ENCODE measurements at places on chromosomes 11 and 22.

DNA sequence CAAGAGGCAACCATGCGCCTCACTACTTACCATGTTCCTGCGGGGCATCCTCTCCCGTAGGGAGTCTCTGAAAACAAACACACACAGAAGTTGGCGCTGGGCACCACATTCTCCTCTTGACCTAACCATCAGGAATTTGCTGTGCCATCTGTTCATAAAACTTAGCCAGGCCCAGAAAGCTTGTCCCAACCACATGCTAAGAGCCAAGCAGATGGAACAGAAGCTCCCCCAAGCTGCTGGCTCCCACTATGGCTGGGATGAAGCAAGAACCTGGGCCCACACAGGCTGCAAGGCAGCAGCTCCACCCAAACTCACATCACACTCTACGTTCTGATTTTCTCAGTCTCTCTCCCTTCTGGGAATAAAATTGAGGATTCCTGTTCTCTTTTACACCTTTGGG is 17.4 kb downstream of the HPS4 start:
- DNase-seq: no peak

GRCh38 chr11:75152090-75152489 is 1.2 kb downstream of the SLCO2B1 start:
- DNase-seq: no peak

GRCh38 chr11:64970731-64971151 is 1.2 kb downstream of the MAJIN start:
- no peak for DNase-seq

DNA sequence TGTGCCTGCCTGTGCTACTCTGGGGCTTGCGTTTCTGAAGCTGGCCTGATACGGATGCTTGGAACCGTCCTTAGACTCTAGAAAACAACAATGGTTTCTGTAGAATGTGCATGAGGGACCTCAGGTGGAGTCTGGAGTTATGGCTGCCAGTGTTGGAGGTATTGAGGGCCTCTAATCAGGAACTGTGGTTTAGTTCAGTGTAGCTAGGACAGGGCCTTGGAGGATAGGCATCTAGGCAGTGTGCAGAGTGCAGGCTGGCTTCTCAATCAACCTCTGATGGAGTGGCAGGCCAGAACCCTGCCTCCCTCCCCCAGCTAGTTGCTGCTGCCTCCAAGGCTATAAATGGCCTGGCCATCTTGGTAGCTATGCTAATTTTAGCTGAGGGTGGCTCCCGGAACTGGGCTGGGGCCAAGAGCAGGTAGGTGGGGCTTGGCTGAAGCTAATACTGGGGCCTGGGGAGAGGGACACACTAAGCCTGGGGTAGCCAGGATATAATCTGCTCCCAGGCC is 4.0 kb downstream of the STIM1 start:
- DNase-seq: no peak

DNA sequence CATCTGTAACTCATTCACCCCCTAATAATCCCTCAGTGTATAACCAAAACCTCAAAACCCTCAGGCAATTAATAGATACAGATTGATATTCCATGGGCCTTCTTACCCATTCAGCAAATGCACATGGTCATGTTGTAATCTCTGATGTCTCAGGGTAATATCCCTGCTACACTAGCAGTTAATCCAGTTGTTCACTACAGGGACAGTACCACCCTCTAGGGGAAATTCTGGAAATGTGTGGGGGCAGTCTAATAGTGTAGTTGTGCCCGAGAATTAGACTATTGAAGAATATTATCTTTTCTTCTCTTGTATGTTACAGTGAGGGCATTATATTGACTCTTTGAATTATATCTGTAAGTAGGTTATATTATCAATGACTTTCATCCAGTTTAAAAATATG is 175.4 kb downstream of the CWF19L2 start:
- DNase-seq: no peak

DNA sequence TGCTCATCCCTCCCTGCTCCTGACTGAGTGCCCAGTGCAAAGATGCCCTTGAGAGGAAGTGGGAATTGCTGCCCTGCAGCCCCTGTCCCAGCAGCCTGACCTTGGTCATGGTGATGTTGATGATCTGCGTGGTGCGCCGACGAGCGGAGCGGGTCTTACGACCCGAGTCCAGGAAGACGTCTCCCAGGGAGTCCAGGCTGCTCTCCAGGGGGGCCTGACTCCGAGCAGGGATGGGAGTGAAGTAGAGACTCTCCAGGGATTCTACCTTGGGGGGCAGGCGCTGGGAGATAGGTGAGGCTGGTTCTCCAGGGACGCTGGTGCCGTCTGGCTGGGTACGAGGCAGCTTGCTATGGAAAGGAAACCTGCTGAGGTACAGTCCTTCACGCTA is 8.4 kb downstream of the IL18BP start:
- no peak for DNase-seq

GRCh38 chr22:28873183-28873963 is 10.0 kb upstream of the ZNRF3 start:
- no peak for DNase-seq

GRCh38 chr11:76579056-76579751 is 91.3 kb downstream of the LRRC32 start:
- no peak for DNase-seq

DNA sequence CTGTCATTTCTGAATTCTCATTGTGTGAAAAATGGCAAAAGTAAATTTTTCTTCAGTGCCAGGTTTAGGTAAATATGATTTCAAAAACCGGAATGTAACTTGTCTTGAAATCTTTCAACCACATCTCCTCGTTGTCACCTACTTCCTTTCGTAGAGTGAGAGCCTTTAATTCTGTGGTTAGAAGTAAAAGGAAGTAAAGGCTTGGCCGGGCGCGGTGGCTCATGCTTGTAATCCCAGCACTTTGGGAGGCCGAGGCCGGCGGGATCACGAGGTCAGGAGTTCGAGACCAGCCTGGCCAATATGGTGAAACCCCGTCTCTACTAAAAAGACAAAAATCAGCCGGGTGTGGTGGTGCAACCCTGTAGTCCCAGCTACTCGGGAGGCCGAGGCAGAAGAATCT is 29.8 kb downstream of the SGSM3 start:
- DNase-seq: peak; percentile 60

GRCh38 chr11:97557399-97557798 is 1167.6 kb downstream of the JRKL start:
- DNase-seq: no peak

GRCh38 chr11:123616505-123617198 is 37.8 kb downstream of the SCN3B start:
- no peak for DNase-seq

DNA sequence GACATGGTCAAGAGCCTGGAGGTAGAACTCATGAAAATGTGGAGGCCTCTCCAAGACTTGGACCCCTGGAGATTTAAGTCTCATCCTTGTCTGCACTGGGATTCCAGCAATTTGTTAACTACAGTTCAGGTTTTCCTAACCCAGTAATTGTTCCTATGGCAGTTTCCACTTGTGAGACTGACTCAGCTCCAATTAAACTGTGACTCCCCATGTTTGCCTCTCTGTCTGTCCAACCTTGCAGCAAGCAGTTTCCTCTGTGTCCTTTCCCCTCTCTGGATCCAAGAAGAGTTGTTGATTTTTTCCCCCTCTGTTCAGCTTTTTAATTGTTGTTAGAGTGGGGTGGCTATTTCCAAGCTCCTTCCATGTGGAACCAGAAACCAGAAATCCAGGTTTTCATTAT is 16.2 kb upstream of the ARHGAP20 start:
- no peak for DNase-seq

DNA sequence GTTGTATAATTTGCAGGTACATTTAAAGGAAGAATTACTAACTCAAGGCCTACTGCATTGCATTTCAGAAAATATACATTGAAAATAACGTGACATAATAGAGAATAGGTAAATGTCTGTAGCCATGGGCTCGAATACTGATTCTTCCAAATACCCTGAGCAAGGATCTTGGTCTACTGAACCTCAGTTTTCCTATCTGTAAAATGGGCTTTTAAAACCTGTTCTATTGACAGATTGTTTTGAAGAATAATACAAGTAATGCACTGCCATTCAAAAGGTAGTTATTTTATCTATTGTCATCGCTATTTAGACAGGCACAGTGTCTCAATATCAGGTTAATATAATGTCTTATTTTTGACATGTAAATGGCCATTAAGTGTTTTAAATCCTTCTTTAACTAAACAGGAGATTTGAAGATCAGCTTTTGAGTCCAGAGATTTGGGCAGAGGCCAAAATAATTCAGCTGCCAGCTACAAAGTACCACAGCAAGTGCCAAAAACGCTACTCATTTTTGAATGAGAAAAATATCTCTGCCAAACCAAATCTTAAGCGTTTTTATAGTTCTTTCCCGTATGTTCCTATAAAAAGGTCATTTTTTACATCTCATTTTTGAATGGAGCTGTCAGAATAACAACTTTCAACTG is 56.7 kb downstream of the CTSC start:
- DNase-seq: no peak

GRCh38 chr11:57547854-57548377 is 10.5 kb downstream of the SMTNL1 start:
- DNase-seq: no peak

DNA sequence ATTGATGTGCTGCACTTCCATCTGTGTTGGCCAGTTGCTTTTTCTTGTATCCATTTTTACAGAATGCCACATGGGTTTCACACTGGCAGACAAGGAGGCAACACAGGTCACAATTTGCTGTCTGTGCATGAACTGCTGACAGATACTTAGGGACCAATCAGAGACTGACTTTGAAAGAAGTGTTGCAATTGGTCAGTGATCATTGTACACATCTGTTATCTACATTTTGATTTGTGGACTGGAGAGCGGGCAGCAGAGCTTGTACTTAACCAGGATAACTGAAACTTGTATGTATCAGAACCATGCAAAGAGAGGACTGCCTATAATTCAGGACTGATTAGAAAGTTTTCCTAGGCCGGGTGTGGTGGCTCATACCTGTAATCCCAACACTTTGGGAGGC is 21.8 kb downstream of the PRR5 start:
- no peak for DNase-seq

- DNase-seq: no peak
Observed at GRCh38 chr11:20066013-20066782, 94.1 kb downstream of the DBX1 start.

DNA sequence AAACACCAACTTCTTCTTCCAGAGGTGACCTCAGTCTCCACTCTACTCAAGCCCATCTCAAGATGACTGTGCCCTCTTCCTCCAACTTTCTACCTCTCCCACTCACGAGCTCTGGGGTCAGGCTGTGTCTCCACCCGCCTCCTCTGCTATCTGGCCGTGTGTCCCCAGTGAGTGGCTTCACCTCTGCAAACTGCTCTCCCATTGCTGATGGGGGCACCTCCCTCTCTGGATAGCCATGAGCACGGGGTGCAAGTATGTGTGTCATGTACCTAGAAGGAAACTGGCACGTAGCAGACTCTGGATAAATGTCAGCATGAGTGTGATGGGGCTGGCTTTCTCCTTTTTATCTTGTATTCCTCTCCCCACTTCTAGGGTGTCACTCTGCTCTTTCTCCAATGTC is 18.3 kb upstream of the RAC2 start:
- DNase-seq: no peak

GRCh38 chr11:12695873-12696272 is 21.7 kb downstream of the TEAD1 start:
- no peak for DNase-seq

DNA sequence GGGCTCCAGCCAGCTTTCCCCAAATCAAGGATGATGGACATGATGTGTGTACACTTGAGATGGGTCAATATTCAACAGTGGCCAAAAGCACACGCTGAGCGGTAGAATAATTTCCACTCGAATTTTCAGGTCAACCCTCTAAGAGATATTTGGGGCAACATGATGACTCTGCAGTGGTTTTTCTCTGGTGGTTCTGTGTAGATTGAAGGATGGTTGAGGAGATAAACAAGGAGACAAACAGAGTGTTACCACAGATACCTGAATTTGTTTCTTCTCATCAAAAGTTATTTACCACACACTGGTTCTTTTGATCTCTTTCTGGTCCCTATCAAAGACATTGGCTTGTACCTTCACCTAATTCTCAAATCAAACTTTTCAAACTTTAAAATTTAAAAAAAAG is 242.0 kb downstream of the ETS1 start:
- no peak for DNase-seq

- no peak for DNase-seq
Observed at GRCh38 chr11:99370549-99371216, 349.9 kb downstream of the CNTN5 start.

DNA sequence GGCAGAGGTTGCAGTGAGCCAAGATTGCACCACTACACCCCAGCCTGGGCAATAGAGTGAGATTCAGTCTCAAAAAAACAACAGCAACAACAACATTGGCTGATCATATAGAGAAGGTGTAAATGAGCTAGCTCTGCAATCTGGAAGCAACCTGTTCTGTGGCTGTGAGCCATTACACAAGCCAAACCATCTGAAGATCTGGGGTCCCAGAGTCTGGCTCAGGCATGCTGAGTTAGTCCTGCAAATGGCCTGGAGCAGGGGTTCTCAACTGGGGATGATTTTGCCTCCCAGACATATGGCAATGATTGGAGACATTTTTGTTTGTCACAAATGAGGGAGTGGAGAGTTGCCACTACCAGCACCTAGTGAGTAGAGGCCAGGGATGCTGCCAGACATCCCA is 42.3 kb upstream of the RAB1B start:
- no peak for DNase-seq

- DNase-seq: no peak
Observed at GRCh38 chr11:41660585-41660984, 201.1 kb upstream of the LRRC4C start.

DNA sequence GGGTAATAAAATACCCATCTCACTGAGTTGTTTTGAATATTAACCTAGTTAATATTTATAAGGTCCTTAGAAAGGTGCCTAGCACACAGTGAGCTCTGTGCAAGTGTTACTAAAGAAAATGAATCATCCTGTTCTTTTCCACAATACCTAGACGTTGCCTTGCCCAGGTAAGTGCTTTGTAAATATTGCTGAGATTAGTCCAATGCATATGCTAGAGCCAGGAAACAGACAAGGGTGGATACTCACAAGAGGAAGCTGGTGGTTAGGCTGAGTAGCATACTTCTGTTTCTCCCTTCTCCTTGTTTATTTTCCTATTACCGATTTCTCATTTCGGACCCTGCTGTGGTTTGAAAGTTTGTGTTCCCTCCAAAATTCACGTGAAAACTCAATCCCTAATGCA is 58.1 kb upstream of the BARX2 start:
- no peak for DNase-seq

DNA sequence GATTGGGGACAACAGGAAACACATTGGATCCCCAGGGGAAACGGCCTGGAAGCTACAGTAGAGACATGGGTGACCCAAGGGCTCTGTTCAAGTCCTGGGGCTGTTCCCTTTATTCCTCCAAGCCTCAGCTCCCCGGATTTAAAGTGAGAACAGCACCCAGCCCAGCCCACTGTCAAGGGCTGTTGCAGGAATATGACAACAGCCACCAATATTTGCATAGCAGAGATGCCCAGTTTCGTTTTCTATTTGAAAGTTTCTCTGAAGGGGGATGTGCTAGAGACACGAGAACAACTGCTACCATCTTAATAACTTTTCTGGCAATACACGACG is 81.1 kb upstream of the WNT7B start:
- DNase-seq: peak; percentile 45

GRCh38 chr11:88520391-88520790 is 182.9 kb upstream of the CTSC start:
- DNase-seq: no peak

- no peak for DNase-seq
Observed at GRCh38 chr22:22929381-22930221, 42.0 kb downstream of the IGLL5 start.

Data from KG1 (cell line).